ENCODE measurements at places on chromosomes 3 and 15. TPM values are rescaled to one million over a fixed set of nuclear protein-coding genes. Genes with fewer than 3 reads are reported as not detected.

Gene AADAC
- not detected for total RNA-seq

Gene OIP5
- 3.1 TPM for total RNA-seq

Gene ADGRG7
- total RNA-seq: not detected

Gene GABRG3
- total RNA-seq: 0.19 TPM

Gene TPRG1
- 0.46 TPM for total RNA-seq

Gene GPR62
- not detected for total RNA-seq

Gene CEP152
- 5.6 TPM for total RNA-seq

Gene NXPE3
- 23.9 TPM for total RNA-seq

- peaks cover 58% of the 10 kb centered on the region for H3K4me1 ChIP-seq
- H3K4me3 ChIP-seq: no peak overlapping the region
- H3K27me3 ChIP-seq: no peaks in the 10 kb centered on the region
- DNase-seq: no peak
- H3K27ac ChIP-seq: no peak overlapping the region
Measured at GRCh38 chr3:152362086-152362485, 93.4 kb downstream of the MBNL1 start.

DNA sequence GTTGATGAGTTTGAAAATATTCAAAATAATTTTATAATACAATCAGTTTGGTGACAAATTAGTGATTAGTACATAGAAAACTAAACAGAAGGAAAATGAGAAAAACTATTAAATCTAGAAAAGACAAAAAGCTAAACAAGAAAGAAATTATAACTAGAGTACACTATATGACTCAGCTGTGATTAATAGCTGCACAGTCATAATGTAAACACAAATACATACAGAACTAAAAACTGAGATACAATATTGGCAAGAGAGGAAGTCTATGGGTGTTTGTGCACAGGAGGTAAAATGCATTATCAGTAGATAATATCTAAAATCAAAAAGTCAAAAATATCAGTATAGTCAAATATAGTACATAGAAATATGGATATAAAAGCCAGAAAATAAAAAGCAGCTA is 80.7 kb upstream of the PCSK6 start:
- no peak overlapping the region for H3K4me3 ChIP-seq
- no peaks in the 10 kb centered on the region for H3K27me3 ChIP-seq
- no peak overlapping the region for H3K27ac ChIP-seq
- H3K36me3 ChIP-seq: no peaks in the 10 kb centered on the region

DNA sequence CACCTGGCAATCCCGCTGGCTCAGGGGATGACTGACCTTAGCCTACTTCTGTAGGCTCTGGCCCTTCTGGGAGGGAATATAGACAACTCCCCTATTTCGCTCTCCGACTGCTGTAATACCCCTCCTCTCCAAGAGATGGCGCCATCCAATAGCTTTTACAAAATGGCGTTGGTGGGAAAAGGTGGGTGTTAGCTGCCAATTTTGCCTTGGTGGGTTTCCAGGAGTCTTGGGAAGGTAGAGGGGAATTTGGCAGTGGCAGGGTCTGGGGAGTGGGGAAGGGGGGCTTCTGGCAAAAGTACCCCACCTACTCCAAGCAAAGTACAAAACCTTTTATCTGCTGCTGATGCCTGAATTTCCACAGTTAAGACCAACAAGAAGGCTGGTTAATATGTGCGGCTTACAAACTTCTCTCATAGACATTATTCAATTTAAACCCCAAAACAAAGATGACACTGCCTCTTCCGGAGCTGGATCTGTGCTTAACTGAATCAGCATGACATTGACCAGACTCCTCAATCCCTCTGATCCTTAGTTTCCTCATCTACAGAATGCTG is 62.1 kb downstream of the RASGRF1 start:
- no peaks in the 10 kb centered on the region for H3K4me1 ChIP-seq
- no peak overlapping the region for H3K4me3 ChIP-seq

- H3K4me3 ChIP-seq: no peak overlapping the region
- peaks cover 3% of the 10 kb centered on the region for H3K36me3 ChIP-seq
- H3K27ac ChIP-seq: no peak overlapping the region
- no peaks in the 10 kb centered on the region for H3K27me3 ChIP-seq
- DNase-seq: no peak
- H3K4me1 ChIP-seq: peaks cover 19% of the 10 kb centered on the region
Measured at GRCh38 chr15:25410649-25411048, 28.2 kb downstream of the UBE3A start.

DNA sequence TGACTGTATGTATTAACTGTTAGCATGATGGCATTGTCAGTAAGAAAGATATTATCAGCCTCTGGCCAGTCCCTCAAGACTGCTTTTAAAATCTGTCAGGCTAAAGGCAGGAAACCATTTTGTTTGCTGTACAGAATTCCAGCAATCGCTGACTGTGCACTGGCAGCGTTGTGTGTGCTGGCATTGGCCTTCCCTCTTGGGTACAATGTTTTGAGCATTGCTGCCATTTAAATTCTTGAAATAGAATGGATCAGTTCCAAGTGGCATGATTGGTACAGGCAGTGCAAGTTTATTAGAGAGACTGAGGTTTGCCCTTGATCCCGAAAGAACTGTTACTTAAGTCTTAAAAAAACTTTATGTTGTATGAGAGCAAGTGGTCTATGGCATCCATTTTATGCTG is 788.7 kb downstream of the OTOL1 start:
- no peak overlapping the region for H3K27ac ChIP-seq
- peaks cover 10% of the 10 kb centered on the region for H3K4me1 ChIP-seq
- H3K4me3 ChIP-seq: no peak overlapping the region
- H3K36me3 ChIP-seq: no peaks in the 10 kb centered on the region
- H3K27me3 ChIP-seq: no peaks in the 10 kb centered on the region

DNA sequence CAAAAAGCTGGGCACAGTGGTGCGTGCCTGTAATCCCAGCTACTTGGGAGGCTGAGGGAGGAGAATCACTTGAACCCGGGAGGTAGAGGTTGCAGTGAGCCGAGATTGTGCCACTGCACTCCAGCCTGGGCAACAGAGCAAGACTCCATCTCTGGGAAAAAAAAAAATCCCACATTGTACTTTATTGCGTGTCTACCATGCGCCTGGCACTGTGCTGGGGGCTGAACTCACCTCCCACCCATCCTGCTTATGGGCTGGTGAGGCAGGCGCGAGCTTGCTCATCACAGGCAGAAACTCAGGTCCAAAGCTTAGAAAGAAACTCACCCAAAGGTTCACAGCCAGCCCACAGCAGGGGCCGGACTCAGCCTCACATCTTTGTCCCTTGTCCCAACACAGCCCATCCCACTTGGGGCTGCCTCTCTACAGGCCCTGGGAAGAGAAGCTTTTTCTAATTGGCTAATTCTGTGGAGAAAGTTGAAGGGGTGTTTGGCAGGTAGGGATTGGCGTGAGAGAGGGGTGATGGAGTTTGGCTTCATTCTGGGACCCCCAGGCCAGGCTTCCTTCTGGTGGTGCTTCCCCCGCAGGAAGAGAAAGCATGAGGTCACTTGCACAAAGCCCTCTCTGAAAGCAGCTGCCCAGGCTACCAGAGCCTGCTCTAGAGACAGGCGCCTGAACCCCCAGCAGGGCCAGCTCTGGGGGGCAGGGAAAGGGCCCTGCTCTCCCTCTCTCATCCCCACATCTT is 122.6 kb upstream of the SMAD3 start:
- H3K36me3 ChIP-seq: no peaks in the 10 kb centered on the region
- peaks cover 14% of the 10 kb centered on the region for H3K4me1 ChIP-seq

- H3K4me1 ChIP-seq: peaks cover 2% of the 10 kb centered on the region
- H3K4me3 ChIP-seq: no peak overlapping the region
- no peak for DNase-seq
- H3K36me3 ChIP-seq: no peaks in the 10 kb centered on the region
- no peak overlapping the region for H3K27ac ChIP-seq
Measured at GRCh38 chr15:38559131-38559530, 5.5 kb downstream of the RASGRP1 start.

DNA sequence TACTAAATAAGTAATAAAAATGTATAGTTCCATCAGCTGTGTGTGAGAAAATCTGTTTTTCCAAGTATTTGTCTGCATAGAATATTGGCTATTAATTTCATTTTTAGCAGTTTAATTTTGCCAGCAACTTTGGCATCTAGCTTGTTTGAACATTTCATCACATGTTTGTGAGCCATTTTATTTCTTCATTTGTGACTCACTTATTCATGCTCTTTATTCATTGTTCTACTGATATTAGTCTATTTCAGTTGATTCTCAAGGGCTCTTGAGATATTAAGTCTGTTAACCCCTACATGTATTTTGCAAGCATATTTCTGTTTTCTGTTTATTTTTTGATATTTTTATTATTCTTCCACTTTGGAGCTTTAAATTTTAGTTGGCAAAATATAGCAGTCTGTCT is 74.0 kb upstream of the PHLDB2 start:
- peaks cover 41% of the 10 kb centered on the region for H3K4me1 ChIP-seq
- no peak overlapping the region for H3K4me3 ChIP-seq
- no peak overlapping the region for H3K27ac ChIP-seq
- H3K36me3 ChIP-seq: no peaks in the 10 kb centered on the region
- H3K27me3 ChIP-seq: no peaks in the 10 kb centered on the region

GRCh38 chr3:56173601-56174000 is 294.7 kb downstream of the ERC2 start:
- H3K27ac ChIP-seq: no peak overlapping the region
- no peak for DNase-seq
- peaks cover 32% of the 10 kb centered on the region for H3K27me3 ChIP-seq
- H3K4me3 ChIP-seq: no peak overlapping the region
- H3K36me3 ChIP-seq: no peaks in the 10 kb centered on the region

GRCh38 chr3:102090721-102091045 is 241.4 kb downstream of the NFKBIZ start:
- no peaks in the 10 kb centered on the region for H3K4me1 ChIP-seq
- H3K27me3 ChIP-seq: peaks cover 2% of the 10 kb centered on the region
- H3K36me3 ChIP-seq: no peaks in the 10 kb centered on the region

DNA sequence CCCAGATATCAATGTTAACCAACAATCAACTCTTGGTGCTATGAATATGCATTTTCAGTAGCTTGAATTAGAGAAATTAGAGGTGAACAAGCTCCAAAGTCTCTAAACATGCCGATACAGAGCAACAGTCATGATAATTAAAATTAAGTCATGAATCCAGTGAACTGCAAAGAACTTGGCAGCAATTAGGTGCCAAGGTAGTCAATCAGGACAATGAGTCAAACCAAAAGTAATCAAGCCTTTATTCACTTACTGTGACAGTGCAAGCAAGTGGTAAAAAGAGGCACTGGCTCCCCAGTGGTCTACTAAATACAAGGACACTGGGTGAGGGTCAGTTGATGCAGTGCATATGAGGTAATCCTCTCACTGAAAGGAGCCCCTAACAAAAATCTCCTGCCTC is 1.8 kb downstream of the ZNF770 start:
- no peaks in the 10 kb centered on the region for H3K27me3 ChIP-seq
- no peak overlapping the region for H3K27ac ChIP-seq
- H3K4me1 ChIP-seq: peaks cover 24% of the 10 kb centered on the region
- no peak for DNase-seq
- peaks cover 18% of the 10 kb centered on the region for H3K36me3 ChIP-seq

DNA sequence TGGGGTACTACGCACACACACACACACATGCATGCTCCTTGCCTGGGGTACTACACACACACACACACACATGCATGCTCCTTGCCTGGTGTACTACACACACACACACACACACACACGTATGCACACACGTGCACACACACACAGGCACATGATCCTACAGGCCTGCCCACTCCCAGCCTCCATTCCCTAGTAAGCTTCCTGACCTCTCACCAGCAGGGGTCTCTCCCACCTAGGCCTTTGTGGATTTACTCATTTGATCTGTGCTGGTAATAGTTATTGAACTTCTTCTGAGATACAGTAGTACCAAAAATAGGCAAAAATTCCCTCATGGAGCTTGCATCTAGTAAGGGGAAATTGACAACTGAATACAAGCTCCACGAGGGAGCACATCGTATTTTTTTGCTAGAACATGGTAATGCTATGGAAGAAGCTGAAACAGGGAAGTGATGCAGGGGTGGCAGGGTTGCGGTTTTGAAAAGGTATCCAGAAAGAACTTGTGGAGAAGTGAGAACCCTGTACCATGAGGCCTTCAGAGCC is 19.1 kb downstream of the TTC21A start:
- no peak overlapping the region for H3K27ac ChIP-seq
- no peak overlapping the region for H3K4me3 ChIP-seq
- H3K4me1 ChIP-seq: peaks cover 26% of the 10 kb centered on the region
- peaks cover 2% of the 10 kb centered on the region for H3K36me3 ChIP-seq
- H3K27me3 ChIP-seq: no peaks in the 10 kb centered on the region

Data from osteocyte (in vitro differentiated cells).